ENCODE measurements at places on chromosomes 16 and 17.

- DNase-seq: no peak
Observed at GRCh38 chr17:80257716-80258213, 2.9 kb upstream of the RNF213 start.

DNA sequence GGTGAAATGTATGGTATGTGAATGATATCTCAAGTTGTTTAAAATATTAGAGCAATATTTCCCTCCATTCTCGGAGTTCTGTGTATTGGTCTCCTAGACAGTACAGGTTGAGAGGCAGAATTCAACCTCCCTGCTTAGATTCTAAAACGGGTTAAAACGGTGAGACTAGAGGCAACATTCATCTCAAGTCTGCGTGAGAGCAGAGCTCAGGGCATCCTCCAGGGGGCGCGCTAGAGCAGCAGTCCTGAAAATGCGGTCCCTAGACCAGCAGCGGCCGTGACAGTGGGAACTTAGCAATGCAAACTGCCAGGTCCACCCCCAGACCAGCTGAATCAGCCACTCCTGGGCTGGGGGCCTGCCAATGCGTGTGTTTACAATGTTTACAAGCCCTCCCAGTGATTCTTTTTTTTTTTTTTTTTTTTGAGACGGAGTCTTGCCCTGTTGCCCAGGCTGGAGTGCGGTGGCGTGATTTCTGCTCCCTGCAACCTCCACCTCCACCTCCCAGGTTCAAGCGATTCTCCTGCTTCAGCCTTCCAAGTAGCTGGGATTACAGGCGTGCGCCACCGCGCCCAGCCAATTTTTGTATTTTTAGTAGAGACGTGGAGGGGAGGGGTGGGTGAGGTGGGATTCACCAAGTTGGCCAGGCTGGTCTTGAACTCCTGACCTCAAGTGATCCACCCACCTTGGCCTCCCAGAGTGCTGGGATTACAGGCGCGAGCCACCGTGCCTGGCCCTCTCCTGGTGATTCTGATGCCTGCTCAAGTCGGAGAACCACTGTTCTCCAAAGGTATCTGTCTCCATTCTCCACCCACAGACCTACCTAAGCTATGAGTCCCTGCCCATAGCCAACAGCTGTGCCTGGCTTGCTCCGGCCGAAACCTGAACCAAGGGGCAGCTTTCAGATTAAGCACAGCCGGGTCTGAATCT is 24.2 kb downstream of the KLHL36 start:
- peak; percentile 85 for DNase-seq

GRCh38 chr17:61457226-61457983 is 5.2 kb downstream of the TBX4 start:
- DNase-seq: no peak

GRCh38 chr17:79473111-79473875 is 137.6 kb downstream of the RBFOX3 start:
- no peak for DNase-seq

DNA sequence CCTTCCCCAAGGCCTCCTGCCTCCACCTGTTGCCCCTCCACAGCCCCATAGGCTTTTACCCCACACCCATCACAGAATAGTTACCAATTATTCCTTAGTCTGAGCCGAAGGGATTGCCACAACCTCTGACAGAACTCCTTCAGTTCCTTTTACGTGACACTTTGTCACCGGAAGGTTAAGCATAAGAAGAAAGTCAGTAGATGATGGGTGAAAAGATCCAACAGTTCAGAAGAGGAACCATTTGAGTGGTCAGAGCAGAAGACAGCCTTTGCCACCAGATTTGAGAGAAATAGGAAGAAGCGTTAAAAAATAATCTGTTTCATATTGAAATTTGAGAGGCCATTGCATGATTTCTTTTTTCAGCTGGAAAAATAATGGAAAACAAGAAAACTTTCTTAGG is 1.2 kb downstream of the SRR start:
- DNase-seq: no peak

DNA sequence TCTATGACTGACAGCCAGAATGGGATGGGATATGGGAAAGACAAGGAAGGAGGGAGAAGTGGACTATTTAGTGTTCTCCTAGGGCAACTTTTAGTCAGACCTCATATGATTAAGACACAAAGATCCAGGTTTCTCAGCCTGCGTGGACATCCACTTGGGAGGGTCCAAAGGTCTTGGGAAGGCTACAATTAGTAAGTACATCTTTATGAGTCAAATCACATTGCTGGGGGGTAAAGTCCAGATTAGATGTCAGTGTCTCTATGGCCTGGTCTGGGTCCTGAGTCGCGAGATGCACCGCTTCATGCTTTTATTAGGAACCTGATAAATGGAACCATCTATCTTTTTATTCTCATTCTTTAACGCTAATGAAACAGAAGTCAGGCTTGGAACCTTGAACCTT is 378.4 kb upstream of the ASIC2 start:
- no peak for DNase-seq

- peak; percentile 14 for DNase-seq
Observed at GRCh38 chr16:20901436-20902112, 1.0 kb downstream of the LYRM1 start.

- DNase-seq: no peak
Observed at GRCh38 chr17:69684251-69684650, 269.8 kb downstream of the MAP2K6 start.
